ENCODE measurements at places on chromosomes 7 and 10.

DNA sequence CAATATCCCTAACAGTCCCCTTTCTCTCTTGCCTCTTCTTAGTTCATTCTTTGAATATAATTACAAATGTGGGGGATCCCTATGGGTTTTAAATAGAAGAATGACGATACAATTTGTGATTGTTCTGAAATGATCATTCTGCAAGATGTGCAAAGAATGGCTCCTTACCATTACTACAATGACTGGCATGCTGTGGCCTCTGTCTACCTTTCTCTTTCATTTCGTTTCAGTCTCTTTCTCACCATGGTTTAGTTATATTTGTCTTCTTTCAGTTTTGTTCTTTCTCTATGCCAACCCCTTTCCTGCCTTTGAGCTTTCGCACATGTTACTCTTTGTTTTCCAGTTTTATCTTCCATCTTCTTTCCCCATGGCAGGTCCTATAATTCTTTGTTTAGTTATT is 176.5 kb downstream of the SUGCT start:
- no peak for DNase-seq

- DNase-seq = no peak
These were observed 75.3 kb downstream of the JMJD1C start for GRCh38 chr10:63390521-63390920.

DNA sequence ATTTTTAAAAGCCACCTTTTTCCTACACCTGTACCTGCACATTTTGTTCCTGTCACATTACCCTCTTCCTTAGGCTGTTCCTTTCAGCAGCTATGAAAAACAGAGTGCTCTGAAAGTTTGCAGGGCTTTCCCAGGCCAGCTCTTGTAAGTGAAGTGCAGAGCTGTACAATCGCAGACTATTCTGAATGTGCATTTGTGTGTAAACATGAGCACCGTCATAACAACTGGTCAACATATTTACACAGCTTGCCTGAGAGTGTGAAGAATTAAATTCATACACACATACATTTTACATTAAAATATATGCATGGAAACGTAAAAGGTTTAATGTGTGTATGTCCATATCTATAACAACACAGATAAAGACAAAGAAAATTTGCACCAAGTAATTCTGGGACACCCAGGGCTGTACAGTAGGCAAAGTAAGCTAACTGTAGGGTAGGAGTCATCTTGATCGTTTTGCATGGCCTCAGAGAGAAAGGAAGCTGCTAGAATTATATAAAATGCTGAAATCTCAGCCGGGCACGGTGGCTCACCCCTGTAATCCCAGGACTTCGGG is 23.6 kb upstream of the LYZL1 start:
- DNase-seq = no peak

DNA sequence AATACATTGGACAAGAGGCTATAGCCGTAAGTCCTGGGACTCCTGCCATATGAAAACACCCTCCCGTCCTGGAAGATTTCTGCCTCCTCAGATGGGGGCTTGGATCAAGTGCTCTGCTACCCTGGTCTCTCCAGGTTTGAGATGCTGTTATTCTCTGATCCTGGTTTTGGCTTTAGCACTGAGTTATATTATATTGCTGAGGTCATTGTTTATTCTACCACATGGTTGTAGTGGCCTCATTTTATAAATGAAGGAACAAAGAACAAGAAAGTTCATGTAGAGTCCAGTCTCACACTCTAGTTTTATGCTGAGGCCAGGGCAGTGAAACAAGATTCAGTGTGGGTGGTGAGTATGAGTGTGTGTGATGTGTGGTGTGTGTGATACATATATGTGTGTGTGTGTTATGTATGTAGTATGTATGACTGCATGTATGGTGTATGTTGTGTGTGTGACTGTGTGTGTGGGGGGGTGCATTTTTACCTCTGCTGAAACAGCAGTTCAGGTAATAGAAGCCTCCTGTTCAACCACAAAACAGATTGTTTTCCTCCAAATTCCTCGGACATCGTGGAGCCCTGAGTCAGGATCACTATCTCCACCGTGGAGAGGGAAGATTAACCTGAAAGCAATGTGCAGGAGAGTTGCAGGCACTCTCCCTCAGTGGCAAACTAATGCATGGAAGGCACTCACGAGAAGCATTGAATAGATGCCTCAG is 80.7 kb downstream of the C7orf25 start:
- DNase-seq = no peak
